T-helper 1 cell treated with Interleukin-12 subunit alpha and Interleukin-12 subunit beta and Interleukin-4 antibody, amounts not matched to agents 30 ng/mL and 1 ng/mL, for 36 hours (primary cell): ENCODE measurements at places on chromosomes 6 and 20. TPM values are rescaled to one million over a fixed set of nuclear protein-coding genes. Genes with fewer than 3 reads are reported as not detected.

The ARHGAP18 gene
- 7.5 and 8.3 TPM in 2 replicates for total RNA-seq

The ADAT2 gene
- 19.5 and 22.6 TPM in 2 replicates for total RNA-seq

The HUS1B gene
- total RNA-seq, result 2.6 and 2.7 TPM in 2 replicates

The MLN gene
- not detected in 2 replicates for total RNA-seq

The CTAGE9 gene
- not detected in 2 replicates for total RNA-seq

The TFAP2A gene
- 0.22 TPM in 1 of 2 replicates, not detected in the other for total RNA-seq

The OR2B2 gene
- not detected in 2 replicates for total RNA-seq

The MACROD2 gene
- not detected in 2 replicates for total RNA-seq

The ACTL10 gene
- 3.1 and 3.6 TPM in 2 replicates for total RNA-seq

The SCRT2 gene
- not detected in 2 replicates for total RNA-seq
